ENCODE measurements at places on chromosomes 3 and 15. TPM values are rescaled to one million over a fixed set of nuclear protein-coding genes. Genes with fewer than 3 reads are reported as not detected.

DNA sequence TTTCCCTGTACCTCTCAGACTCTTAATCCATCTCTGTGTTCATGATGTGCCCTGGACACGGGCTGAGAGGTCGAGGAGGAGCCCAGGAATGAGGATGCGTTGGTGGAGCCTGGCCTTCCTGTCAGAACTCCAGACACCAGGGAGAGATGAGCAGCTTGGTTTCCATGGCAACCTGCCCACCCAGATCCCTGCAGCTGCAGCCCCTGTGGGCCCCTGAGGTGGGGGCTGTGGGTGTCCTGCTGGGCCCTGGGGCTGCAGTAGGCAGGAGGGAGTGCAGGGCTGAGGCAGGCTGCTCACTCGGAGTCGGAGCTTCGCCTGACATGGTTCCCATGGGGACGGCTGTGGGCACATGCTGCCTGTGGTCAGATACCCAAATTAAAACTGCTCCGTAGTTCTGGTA is 7.7 kb upstream of the SCN10A start:
- H3K36me3 ChIP-seq = no peaks in the 10 kb centered on the region
- DNase-seq = no peak
- H3K4me1 ChIP-seq = no peaks in the 10 kb centered on the region
- no peak overlapping the region for H3K4me3 ChIP-seq

DNA sequence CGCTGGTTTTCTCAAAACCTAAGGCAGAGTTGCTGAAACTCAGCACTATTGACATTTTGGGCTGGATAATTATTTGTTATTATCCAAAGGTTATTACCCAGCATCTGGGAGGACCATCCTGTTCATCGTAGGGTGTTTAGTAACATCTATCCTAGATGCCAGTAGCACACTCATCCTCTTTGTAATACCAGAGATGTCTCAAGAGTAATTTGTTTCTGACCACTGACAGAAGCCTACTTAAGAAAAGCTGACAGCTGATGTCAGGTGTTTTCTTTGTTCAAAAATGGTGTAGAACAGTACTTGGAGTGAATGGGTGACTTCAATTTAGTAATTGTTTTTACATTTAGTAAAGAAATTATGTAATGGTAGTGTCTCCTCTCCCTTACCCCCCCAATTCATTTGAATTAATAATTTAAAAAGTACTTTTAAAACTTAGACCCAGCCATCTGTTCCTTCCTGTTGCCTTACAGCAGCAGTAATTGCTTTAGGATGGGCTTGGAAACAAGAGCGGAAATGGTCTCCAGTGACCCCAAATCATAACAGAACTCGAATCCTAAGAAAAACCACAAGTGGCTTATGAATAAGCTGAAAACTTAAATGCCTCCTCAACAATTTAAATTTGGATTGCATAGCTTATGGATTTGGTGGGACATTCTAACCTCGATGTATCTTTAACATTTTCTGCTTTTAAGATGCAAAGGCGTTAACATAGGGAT is 105.4 kb downstream of the PTPRG start:
- no peak overlapping the region for H3K27ac ChIP-seq
- peaks cover 4% of the 10 kb centered on the region for H3K4me1 ChIP-seq
- DNase-seq = no peak
- no peaks in the 10 kb centered on the region for H3K36me3 ChIP-seq
- H3K4me3 ChIP-seq = no peak overlapping the region

The OR5H6 gene
- total RNA-seq = not detected

DNA sequence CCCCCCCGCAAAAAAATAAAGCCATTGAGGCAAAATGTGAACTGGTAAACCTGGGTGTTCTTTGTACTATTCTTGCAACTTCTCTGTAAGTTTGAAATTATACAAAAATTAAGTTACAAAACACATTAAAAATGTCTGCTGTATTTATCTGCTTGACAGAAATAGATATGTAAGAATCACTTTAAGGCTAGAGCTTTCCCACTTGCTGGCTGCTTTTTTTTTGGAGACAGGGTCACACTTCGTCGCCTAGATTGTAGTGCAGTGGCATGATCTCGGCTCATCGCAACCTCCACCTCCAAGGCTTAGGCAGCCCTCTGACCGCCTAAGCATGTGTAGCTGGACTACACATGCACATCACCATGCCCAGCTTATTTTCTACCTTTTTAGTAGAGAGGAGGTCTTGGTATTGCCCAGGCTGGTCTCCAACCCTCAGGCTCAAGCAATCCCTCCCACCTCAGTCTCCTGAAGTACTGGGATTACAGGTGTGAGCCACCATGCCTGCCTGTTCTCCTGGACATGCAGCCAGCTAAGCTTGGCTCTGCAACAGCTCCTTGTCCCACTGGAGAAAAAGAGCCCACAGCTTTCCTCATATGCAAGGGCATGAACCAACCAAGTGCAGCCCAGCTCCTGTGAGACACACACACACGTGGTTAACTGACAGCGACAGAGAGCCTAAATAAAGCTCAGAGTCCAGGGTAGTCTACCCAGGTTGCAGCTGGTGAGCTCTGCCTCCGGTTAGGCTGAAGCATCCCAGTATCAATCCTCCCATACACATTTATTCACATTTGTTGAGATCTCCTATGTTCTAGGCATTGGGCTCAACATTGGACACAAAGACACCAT is 4.5 kb downstream of the RPS17 start:
- H3K27me3 ChIP-seq = no peaks in the 10 kb centered on the region
- H3K4me3 ChIP-seq = no peak overlapping the region
- peaks cover 6% of the 10 kb centered on the region for H3K4me1 ChIP-seq
- peaks cover 3% of the 10 kb centered on the region for H3K36me3 ChIP-seq
- H3K27ac ChIP-seq = no peak overlapping the region
